ENCODE measurements at places on chromosomes 7 and 10.
A peak's percentile ranks its signal among the peaks of the same experiment; 100 is the strongest.

DNA sequence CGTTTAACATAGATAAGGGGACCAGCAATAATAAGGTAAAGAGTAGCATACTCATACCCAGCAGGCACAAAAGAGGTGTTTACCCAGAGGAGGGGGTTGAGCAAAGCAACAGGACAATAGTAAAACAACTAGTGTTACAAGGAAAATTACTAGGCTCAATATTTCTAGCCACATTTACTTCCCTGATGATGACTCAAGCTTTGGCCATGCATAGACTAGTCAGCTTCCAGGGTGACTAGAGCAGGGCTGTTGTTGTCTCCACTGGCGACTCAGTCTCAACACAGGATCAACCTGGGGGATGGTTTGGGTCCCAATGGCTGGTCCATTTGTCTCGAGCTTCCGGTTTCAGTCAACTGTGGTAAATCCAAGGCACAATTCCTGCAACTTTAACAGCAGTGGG lies 217.7 kb upstream of the KCND2 start:
- no peak for DNase-seq

DNA sequence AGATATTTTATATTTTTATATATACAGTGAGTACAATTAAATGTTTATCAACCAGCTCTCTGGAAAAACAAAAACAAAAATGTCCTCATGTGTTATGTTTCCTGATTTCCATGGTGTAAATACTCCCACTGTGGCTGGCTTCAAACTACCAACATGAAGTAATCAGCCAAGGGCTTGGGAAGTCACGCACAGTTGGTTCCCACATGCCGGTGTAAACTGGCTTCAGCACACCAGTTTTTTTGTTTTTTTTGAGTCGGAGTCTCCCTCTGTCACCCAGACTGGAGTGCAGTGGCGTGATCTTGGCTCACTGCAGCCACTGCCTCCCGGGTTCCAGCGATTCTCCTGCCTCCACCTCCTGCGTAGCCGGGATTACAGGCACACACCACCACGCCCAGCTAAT lies 11.8 kb downstream of the OSBPL3 start:
- DNase-seq, result no peak

- no peak for DNase-seq
Observed at GRCh38 chr10:113504423-113504822, 48.4 kb upstream of the HABP2 start.

DNA sequence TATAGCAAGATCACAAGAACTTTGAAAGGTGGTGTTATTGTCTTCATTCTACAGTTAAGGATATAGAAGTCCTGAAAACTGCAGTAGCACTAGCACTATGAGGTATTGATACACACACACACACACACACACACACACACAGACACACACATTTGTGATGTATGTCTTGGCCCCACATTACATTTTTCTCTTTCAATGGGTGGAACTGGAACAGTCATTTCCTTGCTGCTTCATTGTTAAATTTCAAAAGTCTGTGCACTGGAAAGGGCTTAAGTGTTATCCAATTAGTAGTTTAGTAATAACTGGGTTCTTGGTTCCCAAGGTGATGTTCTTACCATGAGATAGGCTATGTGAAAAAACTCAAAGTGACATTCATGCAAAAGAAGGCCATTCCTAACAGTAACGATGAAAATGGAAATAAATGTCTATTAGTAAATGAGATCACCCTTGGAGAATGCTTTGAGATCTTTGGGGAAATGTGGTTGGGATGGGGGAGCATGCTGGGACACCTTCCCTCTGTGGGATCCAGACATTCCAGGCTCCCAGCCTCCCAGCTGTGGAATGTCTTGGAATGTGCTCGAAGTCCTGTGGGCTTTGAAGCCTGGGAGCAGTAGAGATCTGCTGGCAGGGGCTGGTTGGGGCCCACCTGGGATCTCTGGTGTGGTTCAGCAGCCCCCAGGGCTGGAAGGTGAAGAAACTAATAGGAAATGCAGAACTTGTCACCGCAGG lies 37.4 kb upstream of the CALD1 start:
- no peak for DNase-seq

- DNase-seq, result no peak
Observed at GRCh38 chr10:29658984-29659965, 24.5 kb upstream of the SVIL start.

DNA sequence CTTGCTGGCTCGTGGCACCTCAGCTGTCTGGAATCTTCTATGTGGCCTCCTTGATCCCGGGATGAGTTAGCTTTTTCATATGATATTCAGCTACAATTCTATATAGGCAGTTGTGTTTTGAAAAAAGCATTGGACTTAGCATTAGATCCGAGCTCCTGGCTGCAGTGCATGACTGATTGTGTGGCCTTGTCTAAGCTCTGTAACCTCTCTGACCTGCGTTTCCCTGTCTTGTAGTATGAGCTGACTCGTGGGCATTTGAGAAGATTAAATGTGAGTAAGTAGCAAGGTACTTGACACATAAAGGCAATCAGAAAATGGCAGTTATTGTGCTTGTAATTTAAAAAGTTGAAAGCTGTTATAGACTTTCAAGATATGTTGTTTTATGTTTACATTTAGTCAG lies 85.9 kb downstream of the CCNY start:
- no peak for DNase-seq

- DNase-seq, result no peak
Observed at GRCh38 chr7:15143936-15144335, 241.4 kb upstream of the DGKB start.

- no peak for DNase-seq
Observed at GRCh38 chr7:2526659-2527504, 7.3 kb downstream of the LFNG start.

DNA sequence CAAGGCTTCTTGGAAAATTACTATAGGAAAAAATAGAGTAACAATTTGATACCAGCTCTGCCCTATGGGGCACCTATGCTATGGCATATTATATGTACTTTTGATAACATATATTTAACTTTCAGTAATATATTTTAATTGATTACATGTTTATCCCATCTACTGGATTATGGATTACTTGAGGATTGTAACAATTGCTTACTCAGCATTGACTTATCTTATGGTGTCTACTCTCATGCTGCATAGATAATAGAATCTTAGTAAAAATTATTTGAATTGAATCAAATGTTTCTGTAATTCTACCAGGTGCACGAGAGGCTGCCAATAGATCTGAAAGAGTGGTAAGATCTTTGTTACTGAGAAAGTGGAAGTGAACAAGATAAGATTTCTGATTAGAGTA lies 57.8 kb upstream of the CALCR start:
- no peak for DNase-seq

- no peak for DNase-seq
Observed at GRCh38 chr7:149552799-149553198, 55.2 kb upstream of the ZNF746 start.

DNA sequence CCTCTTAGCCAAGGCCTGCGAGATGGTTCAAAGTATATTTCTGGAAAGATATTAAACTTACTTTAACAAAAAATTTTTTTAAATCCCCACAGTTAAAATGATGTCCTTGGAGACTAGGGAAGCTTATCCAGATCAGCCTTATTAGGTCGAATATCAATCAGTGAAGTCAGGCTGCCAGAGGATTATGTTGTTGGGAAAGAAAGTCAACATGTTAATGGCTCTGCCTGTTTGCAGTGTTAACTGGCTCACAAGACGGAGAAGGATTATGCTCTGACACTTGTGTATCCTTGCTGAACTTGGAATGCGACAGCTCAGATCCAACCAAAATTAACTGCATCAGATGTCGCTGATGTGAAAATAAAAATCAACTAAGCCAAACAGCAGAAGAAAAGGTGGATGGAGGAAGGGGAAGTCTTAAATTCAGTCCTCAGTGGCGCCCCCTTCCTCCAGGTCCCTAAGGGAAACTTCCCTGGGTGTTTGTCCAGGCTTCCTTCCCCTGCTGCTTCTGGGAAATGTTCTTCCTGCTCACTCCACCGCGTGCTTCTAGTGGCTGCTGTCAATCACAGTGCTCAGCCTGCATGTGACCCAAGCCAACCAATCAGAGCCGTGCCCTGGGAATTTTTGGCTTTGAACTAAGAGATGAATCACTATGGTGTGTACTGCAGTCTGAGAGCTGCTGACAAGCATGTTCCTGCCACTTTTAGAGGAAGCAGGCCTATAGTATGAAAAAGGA lies 690.4 kb upstream of the NRP1 start:
- no peak for DNase-seq

GRCh38 chr10:104816501-104816900 lies 175.4 kb downstream of the SORCS3 start:
- no peak for DNase-seq

GRCh38 chr7:128217030-128217805 lies 23.9 kb upstream of the LEP start:
- DNase-seq, result no peak

DNA sequence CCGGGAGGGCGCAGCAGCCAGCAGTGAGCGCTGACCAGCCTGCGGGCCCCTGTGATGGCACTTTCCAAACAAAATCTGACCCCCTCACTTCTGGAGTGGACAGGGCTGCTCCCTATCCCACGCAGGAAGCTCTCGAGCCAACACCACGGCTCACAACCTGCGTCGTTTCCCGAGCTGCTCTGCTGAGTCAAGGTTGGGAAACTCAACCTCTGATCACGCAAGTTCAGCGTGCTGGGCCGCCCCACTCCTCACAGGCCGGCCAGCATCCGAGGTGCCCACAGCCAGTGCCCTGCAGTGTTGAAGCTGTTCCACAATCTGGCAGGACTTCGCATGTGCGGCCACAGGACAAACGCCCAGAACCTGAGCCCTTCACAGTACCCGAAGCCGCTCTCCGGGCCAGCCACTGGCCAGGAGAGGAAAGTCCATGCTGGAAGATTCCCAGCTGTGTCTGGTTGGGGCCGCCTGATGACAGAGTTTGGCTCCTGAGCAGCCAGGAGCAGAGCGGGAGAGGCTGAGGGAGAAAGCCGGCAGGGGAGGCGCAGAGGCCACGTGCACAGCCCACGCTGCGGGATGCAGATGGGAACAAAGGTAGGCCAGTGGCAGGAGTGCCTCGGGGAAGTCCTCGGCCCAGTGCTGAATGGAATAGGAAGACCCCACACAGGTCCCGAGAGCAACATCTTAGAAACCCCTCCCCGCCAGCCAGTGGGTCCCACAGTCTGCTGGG lies 263.3 kb upstream of the TCERG1L start:
- no peak for DNase-seq

DNA sequence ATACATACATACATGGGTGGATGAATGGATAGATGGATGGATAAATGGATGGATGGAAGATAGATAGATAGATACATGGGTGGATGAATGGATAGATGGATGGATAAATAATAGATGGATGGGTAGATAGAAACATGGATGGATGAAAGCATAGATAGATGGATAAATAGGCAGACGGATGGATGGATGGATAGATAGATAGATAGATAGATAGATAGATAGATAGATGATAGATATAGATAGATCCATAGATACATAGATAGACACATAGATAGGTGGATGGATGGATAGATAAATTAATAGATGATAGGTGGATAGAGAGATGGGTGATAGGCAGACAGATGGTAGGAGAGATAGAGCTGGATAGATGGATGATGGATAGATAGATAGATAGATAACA lies 68.5 kb downstream of the FAM204A start:
- DNase-seq, result no peak

DNA sequence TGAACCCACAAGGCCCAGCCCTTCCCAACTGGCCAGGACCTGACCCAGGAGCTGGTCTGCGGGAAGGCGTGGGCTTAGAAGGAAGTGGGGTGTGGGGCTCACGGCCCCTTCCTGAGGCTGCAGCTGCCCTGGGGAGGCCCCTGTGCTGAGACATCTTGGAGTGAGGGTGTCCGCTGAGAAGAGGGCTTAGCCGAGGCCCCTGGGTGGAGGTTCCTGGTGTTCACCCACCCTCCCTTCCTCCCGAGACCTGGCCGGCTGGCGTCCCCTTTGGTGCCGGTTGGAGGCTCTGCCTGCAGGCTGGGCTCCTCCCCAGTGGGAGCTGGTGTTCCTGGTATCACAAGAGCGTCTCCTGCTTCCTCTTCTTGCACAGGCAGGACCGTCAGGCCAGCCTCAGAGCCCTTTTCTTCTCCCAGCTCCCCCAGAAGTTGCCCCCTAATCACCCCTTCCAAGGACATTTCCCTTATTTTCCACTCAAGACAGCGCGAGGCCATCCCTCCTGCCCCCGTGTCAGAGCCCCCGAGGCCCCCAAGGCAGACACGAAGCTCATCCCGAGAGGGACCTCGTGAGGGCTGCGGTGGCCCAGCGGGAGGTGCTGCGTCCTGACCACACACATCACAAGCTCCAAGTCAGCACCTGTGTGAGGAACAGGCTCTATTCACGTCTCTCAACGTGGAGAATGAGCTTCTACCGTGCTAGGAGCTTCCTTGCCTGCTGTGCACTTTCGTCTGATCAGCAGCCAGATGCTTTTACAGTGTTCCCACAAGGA lies 25.1 kb upstream of the FAM20C start:
- DNase-seq, result no peak

DNA sequence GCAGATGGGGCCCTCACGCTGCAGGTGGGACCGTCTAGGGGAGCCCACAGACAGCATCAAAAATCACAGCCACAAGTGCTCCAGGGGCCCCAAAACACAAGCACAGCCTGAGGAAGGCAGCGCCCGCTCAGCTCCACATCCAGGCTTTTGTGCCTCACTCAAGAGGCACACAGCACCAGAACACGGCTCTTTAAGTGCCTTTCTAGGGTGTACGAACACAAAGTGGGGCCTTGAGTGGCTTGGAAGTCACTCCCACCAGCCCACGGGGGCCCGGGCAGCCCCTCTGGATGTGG lies 65.2 kb downstream of the DIP2C start:
- DNase-seq, result no peak

DNA sequence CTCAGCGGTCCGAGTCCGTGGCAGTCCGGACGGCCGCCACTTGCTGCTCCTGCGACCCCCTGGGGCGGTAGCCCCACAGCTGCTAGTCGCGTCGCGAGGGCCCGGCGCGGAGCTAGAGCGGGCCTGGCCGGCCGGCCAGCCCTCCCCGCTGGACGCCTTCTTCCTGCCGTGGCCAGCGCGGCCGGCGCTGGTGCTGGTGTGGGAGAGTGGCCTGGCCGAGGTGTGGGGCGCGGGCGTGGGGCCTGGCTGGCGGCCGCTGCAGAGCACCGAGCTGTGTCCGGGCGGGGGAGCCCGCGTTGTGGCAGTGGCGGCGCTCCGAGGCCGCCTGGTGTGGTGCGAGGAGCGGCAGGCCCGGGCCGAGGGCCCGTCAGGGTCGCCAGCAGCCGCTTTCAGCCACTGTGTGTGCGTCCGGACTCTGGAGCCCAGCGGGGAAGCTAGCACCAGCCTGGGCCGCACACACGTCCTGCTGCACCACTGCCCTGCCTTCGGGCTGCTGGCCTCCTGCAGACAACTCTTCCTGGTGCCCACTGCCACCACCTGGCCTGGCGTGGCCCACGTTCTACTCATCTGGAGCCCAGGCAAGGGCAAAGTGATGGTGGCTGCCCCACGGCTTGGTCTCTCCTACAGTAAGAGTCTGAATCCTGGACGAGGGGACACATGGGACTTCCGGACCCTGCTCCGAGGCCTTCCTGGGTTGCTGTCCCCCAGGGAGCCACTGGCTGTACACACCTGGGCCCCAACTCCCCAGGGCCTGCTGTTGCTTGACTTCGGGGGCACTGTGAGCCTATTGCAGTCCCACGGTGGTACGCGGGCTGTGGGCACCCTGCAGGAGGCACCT lies 631 bp downstream of the HPS6 start:
- peak; percentile 54 for DNase-seq

- no peak for DNase-seq
Observed at GRCh38 chr10:10661176-10661575, 356.5 kb upstream of the CELF2 start.

Measured in Karpas-422 (cell line).